ENCODE measurements at places on chromosomes 4 and X.

DNA sequence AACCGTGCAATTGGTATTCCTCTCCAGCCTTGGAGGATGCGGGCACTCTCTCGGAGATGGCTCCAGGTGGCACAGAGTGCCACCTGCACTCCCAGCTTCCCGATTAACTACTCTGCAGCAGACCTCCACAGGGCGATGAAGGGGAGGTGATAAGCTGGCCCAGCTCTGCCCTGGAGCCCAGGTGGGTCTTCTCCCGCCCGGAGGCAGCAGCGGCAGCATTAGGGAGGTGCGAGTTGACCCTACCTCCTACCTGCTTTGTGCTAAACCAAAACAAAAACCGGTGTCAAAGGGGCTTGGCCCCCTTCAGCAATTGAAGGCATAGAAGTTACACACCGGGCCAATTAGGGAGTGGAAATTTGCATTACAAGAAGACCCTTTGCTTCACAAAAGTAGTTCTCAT, 137.4 kb upstream of the MAMLD1 start:
- no peak for DNase-seq

GRCh38 chr4:55524844-55525571, 21.7 kb downstream of the CLOCK start:
- DNase-seq: no peak

- DNase-seq: no peak
Observed at GRCh38 chrX:76253432-76253831, 80.6 kb downstream of the PBDC1 start.

- DNase-seq: peak; percentile 12
Observed at GRCh38 chrX:123184866-123185276, 793 bp downstream of the GRIA3 start.

- no peak for DNase-seq
Observed at GRCh38 chr4:188002751-188003150, 7.2 kb downstream of the ZFP42 start.

DNA sequence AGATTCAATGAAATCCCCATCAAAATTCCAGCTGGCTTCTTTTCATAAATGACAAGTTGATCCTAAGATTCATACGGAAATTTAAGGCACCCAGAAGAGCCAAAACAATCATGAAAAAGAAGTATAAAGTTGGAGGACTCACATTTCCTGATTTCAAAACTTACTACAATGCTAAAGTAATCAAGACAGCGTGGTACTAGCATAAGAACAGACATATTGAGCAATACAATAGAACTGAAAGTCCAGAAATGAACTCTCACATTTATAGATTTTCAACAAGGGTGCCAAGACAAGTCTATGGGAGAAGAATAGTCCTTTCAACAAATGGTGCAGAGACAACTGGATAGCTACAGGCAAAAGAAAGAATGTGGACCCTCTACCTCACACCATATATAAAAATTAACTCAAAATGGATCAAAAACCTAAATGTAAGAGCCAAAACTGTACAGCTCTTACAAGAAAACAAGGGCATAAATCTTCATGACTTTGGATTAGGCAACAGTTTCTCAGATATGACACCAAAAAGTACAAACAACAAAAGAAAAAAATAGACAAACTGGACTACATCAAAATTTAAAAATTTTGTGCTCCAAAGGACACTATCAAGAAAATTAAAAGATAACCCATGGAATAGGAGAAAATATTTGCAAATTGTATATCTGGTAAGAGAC, 28.5 kb downstream of the SASH3 start:
- no peak for DNase-seq

DNA sequence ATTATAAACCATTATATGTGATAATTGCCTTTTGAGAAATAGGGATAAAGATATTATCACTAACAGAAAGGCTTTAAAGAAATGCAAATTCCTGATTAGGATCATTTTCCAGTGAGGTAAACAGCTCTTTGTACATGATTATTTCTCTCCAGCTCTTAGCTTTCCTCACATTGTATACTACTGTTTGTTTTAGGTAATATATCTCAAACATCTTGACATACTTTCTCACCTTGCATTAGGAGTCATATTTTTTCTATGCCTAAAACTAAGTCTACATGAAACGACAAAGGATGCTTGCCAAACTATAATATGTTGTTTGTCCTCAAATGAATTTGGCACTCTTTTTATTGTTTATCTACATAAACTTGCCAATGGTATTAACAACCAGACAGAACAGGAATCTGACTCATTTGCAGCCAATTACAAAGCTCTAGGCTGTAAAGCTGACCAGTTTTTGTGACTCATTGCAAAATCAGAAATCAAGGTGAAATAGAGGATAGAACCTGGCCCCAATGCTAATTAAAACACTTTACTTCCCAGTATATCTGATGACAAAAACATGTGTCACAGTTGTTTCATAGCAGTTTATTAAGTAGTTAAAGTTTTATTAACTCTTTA, 107.0 kb downstream of the IQCM start:
- no peak for DNase-seq

GRCh38 chrX:35340465-35340864, 397.9 kb downstream of the FAM47B start:
- no peak for DNase-seq

DNA sequence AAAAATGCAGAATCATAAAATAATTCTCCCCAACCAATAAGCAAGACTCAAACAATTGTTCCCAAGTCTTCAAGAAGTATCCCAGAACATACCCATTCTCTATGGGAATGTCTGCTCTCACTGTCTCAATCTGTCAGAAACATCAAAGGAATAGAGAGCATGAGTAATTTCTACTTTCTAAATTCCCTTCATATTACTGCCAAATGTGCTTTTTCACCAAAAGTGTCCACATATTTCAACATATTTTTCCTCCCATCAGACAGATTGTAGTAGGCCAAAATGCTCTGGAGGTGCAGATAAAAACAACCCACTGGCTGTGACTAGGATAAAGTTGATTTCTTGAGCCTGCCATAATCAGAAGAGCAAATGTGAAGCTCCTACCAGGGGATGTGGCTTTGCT, 692.0 kb upstream of the FAM241A start:
- DNase-seq: no peak

- no peak for DNase-seq
Observed at GRCh38 chrX:148537556-148538182, 37.3 kb downstream of the AFF2 start.

- no peak for DNase-seq
Observed at GRCh38 chrX:16814597-16814996, 28.3 kb downstream of the TXLNG start.

DNA sequence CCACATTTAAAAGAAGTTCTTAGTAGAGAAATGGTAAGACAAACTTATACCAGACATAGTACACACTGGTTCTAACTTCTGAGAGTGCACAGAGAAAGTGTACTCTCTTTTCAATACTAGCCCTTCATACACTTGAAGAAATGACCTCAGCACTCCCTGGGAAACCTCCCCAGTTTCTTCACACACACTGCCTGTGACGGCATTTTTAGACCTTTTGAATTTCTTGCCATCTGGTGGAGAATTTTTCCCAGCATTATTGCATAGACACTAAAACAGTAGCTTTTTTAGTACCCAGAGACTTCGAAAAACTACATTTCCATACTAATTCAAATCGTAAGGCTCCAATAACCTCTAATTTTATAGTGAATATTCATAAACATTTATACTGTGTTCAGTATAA, 341.6 kb upstream of the MAOA start:
- DNase-seq: no peak

DNA sequence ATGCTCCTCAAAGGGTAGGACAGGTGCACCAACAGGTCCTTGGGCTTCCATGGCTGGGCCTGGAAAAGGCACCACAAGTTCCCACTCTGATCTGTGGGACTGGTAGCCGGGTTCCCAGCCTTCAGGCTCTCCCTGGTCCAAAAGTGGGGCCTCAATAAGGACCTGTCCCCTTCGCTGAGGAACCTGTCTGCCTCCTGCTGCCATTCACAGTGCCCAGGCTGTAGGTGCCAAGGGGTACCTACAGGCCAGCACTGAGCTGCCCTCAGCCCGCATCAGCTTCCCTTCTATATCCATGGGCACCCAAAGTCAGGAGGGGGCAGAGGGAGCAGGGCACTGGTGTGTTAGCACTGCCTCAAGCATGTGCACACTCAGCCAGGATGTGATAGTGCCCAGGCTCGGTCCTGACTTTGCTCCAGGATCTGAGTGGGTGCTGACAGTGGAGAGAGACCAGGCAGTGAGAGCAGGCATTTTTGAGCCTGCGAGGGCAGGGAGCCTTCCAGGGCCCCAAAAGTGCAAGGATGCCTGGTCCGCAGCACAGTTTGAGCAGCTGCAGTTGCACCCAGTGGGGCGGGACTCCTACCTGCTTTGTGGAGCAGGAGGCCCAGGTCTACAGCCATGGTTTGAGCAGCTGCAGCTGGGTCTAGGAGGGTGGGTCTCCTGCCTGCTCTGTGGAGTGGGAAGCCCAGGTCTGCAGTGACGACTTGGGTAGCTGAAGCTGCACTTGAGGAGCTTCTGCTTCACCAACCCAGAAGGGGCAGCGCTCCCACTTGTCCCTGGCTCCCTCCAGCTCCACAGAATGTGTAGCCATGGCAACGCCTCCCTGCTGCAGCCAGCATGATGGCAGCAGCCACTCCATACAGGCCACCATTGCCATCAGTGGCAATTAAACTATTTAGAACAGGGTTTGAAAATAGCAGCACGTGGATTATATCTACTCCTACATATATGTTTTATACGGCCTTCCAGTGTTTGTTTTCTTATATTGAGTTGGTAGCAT, 376.4 kb downstream of the KCTD8 start:
- DNase-seq: no peak

GRCh38 chr4:88396681-88397080, 18.0 kb downstream of the HERC6 start:
- no peak for DNase-seq

- DNase-seq: no peak
Observed at GRCh38 chr4:150078041-150078578, at the start of gene DCLK2. TSS of gene DCLK2 (plus strand) at chr4:150078445. CDS start at chr4:150079028, 583 bp downstream.

DNA sequence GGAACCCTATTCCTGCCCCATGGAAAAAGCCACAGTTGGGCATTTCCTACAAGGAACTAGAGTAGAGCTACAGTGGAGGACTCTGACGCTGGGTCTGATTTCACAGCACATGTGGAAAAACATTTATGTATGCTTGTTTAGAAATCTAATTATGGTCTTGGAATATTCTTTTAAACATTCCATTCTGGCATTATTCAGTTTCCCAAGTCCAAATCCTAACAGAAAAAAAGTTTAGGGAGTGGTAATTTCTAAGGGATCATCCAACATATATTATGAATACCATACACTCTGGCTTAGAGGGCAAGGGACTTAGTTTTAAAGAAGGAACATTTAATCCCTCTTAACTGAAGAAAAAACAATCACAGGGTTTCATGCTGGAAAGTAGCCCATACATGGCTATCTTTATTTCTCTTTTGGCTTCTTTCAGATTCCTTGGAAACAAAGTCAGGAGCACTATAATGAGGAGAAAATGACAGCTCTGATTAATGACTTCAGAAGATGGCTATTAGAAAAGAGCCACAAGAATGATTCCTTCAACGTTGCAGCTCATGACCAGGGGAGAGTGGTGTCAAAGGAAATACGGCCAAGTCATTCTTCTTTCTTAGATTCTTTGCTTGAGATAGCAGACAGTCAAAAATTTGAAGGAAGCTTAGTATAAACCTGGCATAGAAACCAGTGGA, 56.1 kb downstream of the CNGA2 start:
- no peak for DNase-seq

GRCh38 chrX:129743821-129744220, 5.0 kb downstream of the XPNPEP2 start:
- DNase-seq: no peak

- no peak for DNase-seq
Observed at GRCh38 chrX:67104982-67105757, 438.7 kb upstream of the AR start.

GRCh38 chr4:185849664-185850550, 37.9 kb upstream of the SORBS2 start:
- DNase-seq: no peak

- DNase-seq: no peak
Observed at GRCh38 chr4:31548823-31549222, 828.7 kb downstream of the PCDH7 start.

GRCh38 chrX:3592184-3592583, 121.3 kb downstream of the PRKX start:
- no peak for DNase-seq

DNA sequence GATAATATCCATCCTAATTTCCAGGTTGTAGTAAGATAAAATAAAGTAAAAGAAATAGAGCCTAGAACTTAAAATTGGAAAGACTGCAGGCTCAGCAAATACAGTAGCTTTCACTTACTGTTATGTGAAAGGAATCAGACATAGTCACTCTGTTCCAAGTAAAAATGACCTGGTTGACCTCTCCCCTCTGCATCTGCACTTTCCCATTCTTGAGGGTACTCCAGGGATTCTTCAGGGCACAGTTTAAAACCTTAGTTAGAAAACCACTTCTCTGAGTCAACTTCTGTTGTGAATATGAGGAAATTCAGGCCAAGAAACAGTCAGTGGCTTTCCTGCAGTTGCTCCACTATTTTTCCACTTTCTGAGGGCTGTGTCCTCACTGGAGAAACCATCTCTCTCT, 42.9 kb downstream of the FRAS1 start:
- no peak for DNase-seq

DNA sequence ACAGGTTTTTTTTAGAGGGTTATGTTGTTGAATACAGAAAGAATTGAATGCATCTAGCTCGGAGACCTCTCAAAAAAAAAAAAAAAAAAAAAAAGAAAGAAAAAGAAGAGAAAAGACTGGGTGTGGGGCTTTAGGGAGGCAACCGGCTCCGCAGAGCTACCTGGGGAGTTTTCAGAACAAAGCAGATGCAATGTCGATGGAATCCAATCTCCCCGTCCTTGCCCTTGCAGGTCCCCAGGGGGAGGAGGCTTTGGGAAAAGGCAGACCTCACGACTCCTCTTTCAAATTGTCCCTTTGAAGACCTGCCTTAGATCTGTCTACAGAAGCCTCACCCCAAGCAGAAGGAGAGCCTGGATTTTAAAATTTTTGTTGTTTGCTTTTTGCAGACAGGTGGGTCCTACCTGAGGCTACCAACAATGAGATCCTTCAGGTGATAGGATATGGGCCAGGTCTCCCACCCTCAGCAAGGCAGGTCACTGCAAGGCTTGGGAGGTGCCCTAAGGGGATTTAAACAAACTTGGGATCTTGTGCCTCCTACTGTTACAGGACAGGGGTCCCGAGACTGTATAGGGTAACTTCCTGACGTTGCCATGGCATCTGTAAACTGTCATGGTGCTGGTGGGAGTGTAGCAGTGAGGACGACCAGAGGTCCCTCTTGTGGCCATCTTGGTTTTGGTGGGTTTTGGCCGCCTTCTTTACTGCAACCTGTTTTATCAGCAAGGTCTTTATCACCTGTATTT, 75.2 kb upstream of the PRKX start:
- DNase-seq: no peak

DNA sequence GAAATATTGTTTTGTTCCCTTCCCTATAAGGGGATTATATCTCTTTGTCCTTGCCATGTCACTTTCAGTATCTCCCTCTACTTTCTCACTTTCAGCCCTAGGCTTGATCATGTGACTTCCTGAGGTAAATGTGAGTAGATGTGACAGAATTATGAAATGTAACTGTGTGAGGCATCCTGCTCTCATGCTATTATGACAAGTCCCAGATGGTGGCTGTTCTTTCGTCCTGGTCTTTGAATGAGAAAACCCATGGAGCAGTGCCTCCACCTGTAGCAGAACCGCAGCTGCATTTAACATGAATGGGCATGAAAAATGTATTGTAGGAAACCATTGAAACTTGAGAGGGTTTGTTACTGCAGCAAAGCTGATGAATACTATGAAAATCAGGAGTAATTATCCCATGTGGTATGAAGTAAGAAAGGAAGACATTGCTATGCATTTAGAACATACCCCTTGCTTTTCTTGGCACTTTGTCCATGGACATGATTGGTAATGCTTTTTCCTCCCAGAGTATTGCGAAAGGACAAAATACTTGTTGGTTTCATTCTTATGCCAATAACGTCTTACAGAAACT, 202.2 kb upstream of the GPRIN3 start:
- DNase-seq: peak; percentile 57

GRCh38 chr4:70508801-70509200, 9.6 kb upstream of the AMTN start:
- DNase-seq: no peak
